ENCODE measurements at places on chromosomes 13 and 19.
A peak's percentile ranks its signal among the peaks of the same experiment; 100 is the strongest.

DNA sequence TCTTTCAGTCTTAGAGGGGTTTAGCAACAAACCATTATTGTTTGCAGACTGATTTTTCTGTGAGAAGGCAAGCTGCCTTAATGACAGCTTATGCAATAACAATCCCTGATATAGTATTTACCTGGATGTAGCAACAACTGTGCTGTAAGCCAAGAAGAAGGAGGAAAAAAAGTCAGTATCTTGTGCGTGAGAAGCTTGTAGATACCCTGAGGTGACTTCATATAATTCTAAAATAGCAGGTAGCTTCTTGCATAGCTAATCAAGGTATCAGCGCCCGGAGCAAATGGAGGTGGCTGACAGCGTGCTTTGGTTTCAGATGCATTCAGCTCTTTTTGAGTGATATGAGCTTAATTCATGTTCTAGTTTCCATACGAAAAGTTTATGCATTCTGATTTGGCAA, 309.8 kb downstream of the KLF5 start:
- DNase-seq: no peak

DNA sequence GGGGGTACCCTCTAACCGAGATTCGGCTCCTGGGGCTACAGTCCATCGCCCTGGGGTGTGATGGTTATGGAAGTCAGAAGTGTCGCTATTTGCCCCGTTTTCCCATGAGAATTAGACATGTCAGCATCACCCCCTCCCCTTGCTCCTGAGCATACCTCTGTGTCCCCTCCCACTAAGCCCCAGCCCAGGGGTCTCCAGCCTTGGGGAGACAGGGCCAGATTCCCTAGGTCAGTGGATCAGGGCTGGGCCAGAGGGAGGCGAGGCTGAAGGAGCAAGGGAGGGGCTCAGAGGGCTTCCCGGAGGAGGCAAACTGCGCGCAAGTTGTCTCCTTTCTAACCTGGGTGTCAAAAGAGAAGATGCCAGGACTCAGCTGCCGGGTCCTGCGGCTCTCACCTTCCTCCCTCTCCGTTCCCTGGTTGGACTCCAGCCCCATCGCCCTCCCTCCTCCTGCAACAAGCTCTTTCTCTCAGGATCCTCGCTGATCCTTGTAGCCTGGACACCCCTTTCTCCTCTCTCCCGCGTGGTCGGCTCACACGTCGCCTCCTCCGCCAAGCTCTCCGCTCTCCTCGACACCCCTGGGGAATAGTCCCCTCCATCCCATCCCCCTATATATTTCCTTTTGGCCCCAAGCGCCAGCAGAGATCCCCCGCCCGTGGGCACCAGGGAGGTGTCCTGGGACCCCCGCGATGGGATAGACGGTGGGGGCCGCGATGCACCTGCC, 459 bp upstream of the TMEM59L start:
- no peak for DNase-seq

DNA sequence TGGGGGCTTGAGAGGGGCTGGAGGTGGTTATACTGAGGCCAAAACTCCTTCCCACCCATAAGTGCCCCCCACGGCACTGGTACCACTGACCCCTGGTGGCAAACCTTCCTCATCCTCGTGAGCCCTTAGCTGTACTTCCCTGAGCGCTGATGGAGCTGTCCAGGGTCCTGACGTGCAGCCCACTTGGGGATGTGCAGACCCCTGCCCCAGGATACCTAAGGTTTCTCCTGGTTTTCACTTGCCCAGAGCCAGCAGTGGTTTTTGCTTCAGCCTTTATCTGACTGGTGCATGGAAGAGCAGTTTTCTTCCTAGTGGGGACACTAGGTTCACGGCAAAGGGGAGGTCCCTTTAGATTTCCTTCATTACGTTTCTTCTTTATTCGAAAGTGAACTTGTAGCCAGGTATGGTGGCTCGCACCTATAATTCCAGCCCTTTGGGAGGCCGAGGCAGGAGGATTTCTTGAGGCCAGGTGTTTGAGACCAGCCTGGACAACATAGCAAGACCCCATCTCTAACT, 28.7 kb upstream of the KCTD15 start:
- DNase-seq: no peak

DNA sequence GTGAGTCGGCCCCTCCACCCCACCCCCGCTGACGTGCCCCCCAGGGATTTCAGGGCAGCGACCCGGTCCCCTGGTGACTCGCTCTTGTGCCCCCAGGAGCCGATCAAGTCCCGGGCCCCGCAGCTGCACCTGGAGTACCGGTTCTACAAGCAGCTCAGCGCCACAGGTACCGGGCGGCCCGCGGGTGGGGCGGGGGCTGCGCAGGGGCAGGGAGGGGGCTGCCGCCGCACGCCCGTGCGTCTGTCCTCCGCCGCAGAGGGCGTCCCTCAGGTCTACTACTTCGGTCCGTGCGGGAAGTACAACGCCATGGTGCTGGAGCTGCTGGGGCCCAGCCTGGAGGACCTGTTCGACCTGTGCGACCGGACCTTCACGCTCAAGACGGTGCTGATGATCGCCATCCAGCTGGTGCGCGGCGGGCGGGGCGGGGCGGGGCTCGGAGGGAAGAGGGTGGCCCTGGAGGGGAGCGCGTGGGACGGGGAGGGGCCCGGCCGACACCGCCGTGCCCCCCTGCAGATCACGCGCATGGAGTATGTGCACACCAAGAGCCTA, 37.1 kb downstream of the BTBD2 start:
- DNase-seq: no peak

DNA sequence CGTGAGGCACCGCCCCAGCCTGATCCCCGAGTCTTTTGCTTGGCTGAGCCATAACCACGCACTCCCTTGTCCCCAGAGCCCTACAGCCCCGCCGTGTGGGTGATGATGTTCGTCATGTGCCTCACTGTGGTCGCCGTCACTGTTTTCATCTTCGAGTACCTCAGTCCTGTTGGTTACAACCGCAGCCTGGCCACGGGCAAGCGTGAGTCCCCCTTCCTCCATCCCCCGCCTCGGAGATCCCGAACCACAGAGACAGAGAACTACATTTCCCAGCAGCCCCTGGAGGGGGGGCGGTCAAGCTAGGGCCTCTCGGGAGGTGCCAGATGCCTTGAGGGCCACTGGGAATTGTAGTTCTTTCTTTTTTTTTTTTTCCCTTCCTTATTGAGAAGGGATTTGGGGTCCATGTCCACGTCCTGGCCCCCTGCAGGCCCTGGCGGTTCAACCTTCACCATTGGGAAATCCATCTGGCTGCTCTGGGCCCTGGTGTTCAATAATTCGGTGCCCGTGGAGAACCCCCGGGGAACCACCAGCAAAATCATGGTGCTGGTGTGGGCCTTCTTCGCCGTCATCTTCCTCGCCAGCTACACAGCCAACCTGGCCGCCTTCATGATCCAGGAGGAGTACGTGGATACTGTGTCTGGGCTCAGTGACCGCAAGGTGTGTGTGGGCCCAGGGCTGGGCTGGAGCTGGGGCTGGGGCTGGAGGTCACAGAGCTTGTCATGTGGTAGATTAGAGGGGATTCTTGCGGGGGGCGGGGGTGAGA, 25.9 kb downstream of the GRIN2D start:
- DNase-seq: no peak

GRCh38 chr13:93227280-93227877, 772 bp downstream of the GPC6 start:
- DNase-seq: peak; percentile 52

GRCh38 chr19:18896421-18896841, 473 bp upstream of the CERS1 start:
- DNase-seq: no peak

- DNase-seq: no peak
These were observed 15.6 kb downstream of the NOTCH3 start for GRCh38 chr19:15185188-15185587.

DNA sequence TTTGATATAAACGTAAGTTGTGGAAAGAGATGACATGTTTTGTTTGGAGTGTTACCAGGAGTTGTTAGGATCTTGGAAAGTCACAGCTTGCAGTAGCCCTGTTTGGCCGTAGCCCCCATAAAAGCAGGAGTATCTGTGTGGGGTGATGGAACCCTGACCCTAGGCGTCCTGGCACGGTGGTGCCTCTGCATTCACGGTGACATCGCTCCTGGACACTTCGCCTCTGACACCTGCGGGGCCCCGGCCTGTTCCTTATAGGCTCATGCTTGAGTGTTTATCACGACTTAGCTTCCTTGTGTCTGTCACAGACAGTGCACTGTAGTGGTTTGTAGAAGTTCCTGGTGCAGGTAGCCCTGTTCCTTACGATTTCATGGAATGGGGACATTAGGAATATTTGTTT, 74.2 kb downstream of the ATP11A start:
- no peak for DNase-seq

GRCh38 chr13:87147076-87147475, 524.1 kb upstream of the SLITRK5 start:
- DNase-seq: no peak

DNA sequence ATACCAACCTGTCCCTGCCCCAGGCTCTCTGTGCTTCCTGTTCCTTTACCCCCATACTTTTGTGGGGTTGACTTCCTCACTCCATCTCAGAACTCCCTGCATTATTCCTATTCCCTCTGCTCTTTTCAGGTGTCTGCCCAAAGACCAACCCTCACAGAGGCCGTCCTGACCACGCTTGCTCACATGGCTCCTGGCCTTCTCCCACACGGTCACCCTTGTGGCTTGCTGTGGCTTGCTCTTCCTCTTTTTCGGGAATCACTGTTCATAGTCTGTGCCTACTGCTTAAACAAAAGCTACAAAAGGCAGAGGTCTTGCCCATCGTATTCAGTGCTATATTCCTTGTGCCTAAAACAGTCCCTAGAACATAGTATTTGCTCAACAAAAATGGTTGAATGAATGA, 25.2 kb upstream of the ARGLU1 start:
- no peak for DNase-seq

DNA sequence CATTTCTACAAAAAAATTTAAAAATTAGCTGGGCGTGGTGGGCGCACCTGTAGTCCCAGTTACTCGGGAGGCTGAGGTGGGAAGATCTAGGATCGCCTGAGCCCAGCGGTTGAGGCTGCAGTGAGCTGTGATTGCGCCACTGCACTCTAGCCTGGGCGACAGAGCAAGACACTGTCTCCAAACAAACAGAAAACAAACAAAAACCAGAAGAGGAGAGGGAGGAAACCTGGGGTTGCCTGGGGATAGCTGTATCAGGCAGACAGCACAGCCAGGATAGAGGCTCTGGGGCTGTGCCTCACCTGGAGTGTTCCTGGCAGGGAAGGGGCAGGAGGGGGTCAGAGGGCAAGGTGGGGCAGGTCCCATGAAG, 2.6 kb upstream of the POLR2E start:
- DNase-seq: no peak

- no peak for DNase-seq
These were observed 19.0 kb upstream of the LEUTX start for GRCh38 chr19:39759457-39760184.

DNA sequence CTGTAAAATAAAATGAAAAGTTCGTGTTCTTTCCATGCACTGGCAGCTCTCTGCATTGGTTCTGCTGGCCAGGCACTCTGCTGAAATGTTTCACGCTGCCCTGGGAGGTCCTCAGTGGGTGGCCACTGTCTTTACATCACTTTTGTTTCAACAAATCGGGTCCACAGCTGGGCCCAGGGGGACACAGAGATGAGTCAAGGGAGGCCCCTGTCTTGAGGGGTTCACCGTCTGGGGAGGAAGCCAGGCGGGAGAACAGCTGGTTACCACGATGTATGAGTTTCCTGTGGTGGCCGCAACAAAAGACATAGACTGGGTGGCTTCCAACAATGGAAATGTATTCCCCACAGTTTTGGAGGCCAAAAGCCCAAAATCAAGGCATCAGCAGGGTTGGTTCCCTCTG, 5.1 kb upstream of the KLF2 start:
- no peak for DNase-seq

DNA sequence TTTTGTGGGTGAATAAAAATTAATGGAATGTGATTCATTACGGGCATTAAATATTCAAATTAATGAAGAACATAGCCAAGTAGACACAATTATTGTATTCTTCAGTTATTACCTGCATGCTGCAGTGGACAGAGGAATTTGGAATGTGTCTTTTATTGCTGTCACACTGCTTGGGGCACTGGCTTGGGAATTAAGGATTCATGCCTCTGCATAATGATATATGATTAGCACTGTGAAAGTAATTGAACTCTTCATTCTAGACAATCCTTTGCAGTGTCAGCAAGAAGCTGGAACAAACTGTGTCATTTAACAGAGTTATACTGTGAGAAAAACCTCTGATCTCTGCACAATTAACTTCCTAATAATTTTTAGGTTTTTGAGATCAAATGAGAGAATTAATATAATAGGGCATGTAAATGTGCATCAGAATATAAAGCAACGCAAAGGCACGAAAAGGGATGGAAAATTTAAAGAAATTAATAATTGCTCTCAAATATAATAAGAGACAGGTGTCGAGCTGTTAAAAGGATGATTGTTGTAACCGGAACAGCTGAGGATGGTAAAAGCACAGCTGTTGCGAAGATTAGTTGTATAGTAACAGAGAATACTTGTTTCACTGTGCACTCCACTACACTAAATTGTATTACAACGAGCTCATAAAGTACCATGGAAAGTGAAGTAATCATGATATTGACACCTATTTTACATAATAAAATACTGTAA, 235.1 kb upstream of the MIR17HG start:
- DNase-seq: no peak

DNA sequence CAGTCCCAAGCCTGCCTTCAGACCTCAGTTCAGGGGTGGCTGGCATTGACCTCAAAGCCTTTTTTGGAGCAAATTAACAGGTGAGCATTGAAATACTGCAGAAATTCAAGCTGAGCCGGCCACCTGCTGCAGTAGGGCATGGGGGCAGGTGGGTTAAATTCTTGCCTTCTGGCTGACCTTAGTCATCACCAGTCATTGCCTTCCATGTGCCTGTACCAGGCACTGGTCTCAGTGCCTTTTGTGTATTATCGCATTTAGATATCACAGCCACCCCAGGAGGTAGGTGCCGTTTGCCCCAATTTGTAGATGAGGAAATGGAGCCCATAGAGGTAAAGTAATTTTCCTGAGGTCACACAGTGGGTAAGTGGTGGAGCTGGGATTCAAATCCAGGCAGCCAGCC, 7.2 kb downstream of the PPP1R37 start:
- DNase-seq: no peak

Data from brain pericyte (primary cell).